ENCODE measurements at places on chromosomes 12 and 14. TPM values are rescaled to one million over a fixed set of nuclear protein-coding genes. Genes with fewer than 3 reads are reported as not detected.

The OR10A7 gene
- not detected for total RNA-seq

The HOXC4 gene
- total RNA-seq: 10.1 TPM

The KRT83 gene
- not detected for total RNA-seq

The FOXG1 gene
- total RNA-seq: under 0.01 TPM

The ANKS1B gene
- 5.6 TPM for total RNA-seq

The SCNN1A gene
- not detected for total RNA-seq

The RPS26 gene
- total RNA-seq: 255 TPM

The GAS2L3 gene
- total RNA-seq: 17.5 TPM

The KRT6C gene
- total RNA-seq: not detected

The AGAP2 gene
- total RNA-seq: 3.2 TPM

The OTOGL gene
- 0.40 TPM for total RNA-seq

The KRT77 gene
- not detected for total RNA-seq

The SPIC gene
- total RNA-seq: not detected

The TAS2R20 gene
- total RNA-seq: 2.5 TPM

The HOXC10 gene
- 7.6 TPM for total RNA-seq

The RTN1 gene
- 1.2 TPM for total RNA-seq

The TCL1B gene
- total RNA-seq: not detected

The ADAMTS20 gene
- total RNA-seq: 0.09 TPM

The PDZRN4 gene
- total RNA-seq: 4.6 TPM

The CD4 gene
- 3.1 TPM for total RNA-seq

The TAS2R8 gene
- 0.04 TPM for total RNA-seq

The KLRC1 gene
- total RNA-seq: 0.22 TPM

The PROX2 gene
- total RNA-seq: not detected

The SERPINA4 gene
- total RNA-seq: 0.04 TPM

The AQP5 gene
- total RNA-seq: 0.71 TPM

The CLEC6A gene
- not detected for total RNA-seq

The KERA gene
- total RNA-seq: 223 TPM

The IRAK3 gene
- 7.8 TPM for total RNA-seq
